Adrenal gland (tissue), 19 donors: ENCODE measurements at places on chromosomes 13 and 19. TPM values are rescaled to one million over a fixed set of nuclear protein-coding genes. Genes with fewer than 3 reads are reported as not detected.

The ACP5 gene
- 6.5 TPM for polyA plus RNA-seq

The USHBP1 gene
- polyA plus RNA-seq, result 0.71 TPM

The IRGC gene
- polyA plus RNA-seq, result not detected

The ZNF536 gene
- polyA plus RNA-seq, result 2.4 TPM

The CYP4F2 gene
- polyA plus RNA-seq, result not detected

The CD209 gene
- polyA plus RNA-seq, result 9.8 TPM

The ZFR2 gene
- polyA plus RNA-seq, result 0.90 TPM

The NLRP7 gene
- polyA plus RNA-seq, result not detected

DNA sequence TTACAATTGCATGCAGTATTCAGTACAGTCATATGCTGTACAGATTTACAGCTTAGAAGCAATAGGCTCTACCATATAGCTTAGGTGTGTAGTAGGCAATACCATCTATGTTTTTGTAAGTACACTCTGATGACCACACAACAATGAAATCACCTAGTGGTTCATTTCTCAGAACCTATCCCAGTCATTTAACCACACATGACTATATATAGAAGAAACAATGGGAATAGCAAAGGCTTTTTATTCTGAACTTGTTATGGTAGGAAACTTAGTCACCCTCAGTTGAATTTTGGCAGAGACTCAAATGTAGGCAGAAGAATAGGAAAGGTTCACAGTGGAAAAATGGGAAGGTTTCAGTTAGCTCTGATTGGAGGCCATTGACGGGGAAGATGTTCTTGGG, 1075.1 kb upstream of the MIR17HG start:
- DNase-seq, result no peak

DNA sequence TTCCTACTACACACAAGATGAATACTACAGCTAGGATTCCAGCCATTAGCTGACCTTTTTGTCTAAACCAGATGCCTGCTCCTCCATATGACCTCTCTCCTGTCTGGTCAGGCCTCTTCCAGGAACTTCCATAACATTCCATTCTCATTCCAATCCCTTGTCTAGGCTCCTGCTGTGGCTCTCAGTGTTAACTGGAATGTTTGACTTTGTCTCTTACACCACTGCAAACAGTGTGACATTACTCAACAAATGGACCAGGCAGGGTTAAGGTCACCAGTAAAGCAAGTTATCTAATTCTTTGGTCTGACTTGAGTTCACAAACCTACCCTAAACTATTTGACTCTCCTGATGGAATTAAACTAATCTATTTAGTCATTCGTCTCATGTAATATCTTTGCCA, 2.1 kb upstream of the GPC6 start:
- DNase-seq, result no peak

GRCh38 chr13:97434397-97435201, 630 bp downstream of the RAP2A start:
- DNase-seq, result peak; percentile 73

DNA sequence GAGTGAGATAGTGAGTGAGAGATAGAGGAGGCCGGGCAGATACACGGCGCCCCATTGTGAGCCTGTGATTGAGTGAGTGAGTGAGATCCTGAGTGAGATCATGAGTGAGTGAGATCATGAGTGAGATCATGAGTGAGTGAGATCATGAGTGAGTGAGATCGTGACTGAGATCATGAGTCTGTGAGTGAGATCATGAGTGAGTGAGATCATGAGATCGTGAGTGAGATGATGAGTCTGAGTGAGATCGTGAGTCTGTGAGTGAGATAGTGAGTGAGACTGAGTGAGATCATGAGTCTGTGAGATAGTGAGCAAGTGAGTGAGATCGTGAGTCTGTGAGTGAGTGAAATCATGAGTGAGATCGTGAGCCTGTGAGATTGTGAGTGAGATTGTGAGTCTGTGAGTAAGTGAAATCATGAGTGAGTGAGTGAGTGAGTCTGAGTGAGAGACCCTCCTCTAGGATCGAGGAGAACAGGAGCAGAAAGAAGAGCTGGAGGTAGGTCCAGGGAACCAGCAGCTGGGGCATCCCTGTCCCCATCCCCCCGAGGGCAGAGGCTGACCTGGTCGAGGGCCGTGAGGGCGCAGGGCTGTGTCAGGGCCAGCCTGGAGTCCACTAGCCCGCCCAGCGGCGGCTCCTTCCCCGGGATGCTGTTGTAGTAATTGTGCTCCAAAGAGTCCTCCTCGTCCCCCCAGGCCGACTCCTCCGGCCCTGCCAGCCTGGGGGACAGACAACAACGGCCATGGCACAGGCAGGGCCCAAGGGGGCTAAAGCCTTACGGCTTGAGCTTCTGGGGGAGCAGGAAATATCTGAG, 25.4 kb upstream of the C2CD4C start:
- DNase-seq, result no peak

GRCh38 chr13:40152145-40152544, 496.7 kb downstream of the COG6 start:
- DNase-seq, result peak; percentile 29

GRCh38 chr13:48184260-48184659, 48.7 kb upstream of the ITM2B start:
- DNase-seq, result no peak

- no peak for DNase-seq
These were observed 3.7 kb downstream of the CD70 start for GRCh38 chr19:6587093-6587820.

- DNase-seq, result no peak
These were observed 173.5 kb downstream of the DNAJC15 start for GRCh38 chr13:43196750-43197370.

- no peak for DNase-seq
These were observed 92.6 kb upstream of the TM9SF2 start for GRCh38 chr13:99408703-99409000.

- no peak for DNase-seq
These were observed 254.3 kb upstream of the SLITRK1 start for GRCh38 chr13:84136582-84136981.

DNA sequence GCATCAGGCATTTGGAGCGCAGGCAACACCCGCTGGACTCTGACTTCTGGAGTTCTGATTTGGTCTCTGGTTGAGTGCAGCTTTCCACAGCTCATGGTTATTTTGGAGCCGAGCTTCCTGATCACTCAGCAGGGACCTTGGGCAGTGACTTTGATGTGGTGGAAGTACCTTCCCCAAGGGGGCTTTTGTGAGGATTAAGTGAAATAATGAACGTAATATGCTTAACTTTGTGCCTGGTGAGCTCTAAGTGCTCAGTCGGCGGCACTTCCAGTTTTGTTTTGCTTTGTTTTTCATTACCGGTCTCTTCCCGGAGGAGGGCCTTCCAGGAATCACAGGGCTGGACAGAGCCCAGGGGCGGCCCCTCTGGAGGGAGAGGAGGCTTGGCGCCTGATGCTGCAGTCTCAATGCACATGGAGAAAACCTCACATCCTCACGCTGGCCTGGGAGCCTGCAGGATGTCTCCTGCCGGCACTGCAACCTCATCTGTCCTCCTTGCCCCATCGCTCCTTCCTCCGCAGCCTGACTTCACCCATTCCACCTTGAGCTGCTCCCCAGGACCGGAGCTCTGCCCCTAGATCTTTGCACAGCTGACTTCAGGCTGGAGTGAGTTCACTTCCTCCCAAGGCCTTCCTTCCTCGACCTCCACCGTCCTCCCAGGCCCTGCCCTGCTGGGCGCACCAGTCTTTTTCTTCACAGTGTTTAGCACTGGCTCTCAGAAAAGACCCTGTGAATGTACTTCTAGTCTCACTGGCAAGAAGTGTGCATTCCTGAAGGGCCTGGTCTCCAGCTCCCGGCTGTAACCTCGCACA, 1.5 kb downstream of the PLEKHF1 start:
- peak; percentile 77 for DNase-seq

GRCh38 chr13:103945836-103946235, 879.6 kb upstream of the SLC10A2 start:
- no peak for DNase-seq

DNA sequence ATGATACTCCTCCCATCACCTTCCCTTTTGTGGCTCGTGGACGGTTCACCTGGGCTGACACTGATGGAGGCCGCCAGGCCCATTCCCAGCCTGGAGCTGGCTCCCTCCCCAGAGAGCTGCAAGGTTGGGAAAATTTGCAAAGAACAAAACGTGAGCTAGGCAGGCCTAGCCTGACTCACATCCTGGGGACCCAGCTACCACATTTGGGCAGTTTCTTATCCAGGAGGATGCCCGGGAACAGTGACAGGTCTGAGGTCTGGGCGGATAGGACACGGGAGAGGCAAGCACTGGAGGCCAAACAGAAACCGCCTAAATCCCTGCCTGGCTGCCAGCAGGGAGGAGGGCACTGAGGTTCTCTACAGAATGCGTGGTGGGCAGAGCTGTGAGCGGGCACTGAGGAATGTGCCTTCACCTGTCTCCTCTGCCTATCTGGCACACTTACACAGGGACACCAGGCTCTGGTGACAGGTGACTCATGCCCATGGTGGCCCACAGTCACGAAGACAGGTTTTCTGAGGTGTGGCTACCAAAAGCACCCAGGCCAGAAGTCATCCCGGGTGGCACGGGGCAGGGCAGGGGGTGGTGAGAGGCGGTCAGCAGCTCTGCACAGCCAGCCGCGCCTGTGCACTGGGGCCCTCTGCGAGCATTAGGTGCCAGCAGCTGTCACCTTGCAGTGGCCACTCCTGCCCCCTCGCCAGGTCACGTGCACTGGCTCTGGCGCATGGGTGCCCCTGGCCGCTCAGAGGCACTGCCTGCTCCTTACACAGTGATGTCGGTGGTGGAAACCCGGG, 23.2 kb downstream of the SH3GL1 start:
- DNase-seq, result no peak

GRCh38 chr13:27295096-27295495, 24.5 kb downstream of the RASL11A start:
- no peak for DNase-seq

DNA sequence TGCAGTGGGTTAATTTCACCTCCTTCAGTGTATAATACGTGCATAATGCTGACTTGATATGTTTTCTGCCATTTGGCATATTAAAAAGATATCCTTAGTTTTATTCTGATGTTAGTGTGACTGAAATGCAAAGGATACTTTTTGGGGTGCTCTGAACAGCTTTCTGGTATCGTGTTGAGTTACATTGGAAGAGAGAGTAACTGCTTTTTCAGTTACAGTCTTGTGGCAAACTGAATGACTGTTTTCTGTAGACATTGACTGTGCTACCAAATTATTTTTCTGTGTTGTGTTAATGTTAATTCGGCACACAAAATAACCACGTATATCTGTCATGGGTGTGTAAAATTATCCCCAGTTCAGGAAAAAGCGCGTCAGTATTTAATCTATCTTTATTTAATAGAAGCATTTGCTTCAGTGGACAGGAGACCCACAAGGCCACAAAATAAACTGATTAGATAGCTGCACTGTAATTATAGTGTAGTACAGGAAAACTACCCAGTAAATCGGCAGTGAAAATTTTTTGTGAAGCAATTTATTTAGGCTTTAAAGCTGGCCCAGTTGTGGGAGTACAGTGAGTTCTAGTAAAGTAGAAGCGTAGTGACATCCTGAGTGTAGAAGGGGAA, 2.5 kb downstream of the URI1 start:
- no peak for DNase-seq

GRCh38 chr19:47058621-47059022, 10.2 kb upstream of the TMEM160 start:
- no peak for DNase-seq

DNA sequence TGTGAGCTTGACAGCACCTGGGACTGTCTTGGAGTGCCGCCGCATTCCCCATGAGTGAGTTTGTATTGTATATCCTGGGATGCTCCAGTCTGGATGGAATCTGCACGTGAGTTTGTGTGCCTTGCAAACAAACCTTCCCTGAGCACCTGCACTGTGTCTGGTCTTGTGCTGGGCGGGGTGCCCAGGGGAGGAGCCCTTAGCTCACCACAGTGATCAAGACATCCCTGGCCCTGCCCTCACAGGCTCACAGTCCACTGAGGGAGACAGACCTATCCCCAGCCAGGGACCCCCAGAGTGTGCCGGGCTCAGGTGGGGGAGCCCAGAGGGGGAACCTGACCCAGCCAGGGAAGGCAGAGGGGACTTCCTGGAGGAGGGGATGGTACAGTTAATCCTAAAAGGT, 1.7 kb upstream of the BCAM start:
- DNase-seq, result no peak

GRCh38 chr19:37950471-37951175, 43.6 kb downstream of the SIPA1L3 start:
- DNase-seq, result no peak

GRCh38 chr13:90238413-90238812, 1109.1 kb upstream of the MIR17HG start:
- DNase-seq, result no peak

DNA sequence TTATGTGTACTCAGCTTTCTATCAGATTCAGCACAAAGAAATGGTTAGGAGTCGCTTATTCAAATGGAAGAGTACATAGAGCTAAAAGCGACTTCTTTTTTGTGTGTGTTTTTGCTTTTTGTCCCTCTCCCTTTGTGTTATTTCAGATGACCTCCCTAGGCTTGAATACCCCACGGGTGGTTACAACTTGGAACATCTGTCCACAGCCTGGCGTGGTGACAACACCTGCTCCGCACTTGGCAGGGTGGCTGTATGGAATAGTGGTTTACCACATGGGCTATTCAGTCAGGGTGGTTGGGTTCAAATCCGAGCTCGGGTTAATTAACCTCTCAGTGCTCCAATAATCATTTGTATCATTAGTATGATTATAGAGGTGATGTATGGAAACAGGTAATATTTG, 151.6 kb upstream of the FREM2 start:
- DNase-seq, result no peak

DNA sequence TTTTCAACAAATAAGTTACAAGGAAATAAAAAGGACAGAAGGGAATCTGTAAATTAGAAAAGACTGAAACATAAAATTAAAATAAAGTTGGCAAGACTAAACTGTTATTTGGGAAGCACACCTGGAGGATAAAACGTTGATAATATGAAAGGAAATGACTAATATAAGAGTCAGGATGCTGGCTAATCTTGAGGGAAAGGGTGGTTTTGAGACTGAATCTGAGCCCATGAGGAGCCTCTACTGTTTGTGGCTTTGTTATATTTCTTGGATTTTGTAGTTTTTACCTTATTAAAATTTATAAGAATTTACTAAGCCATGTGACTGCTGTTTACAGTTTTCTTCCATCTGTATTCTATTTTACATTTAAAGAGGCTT, 718.0 kb upstream of the SPRY2 start:
- no peak for DNase-seq

DNA sequence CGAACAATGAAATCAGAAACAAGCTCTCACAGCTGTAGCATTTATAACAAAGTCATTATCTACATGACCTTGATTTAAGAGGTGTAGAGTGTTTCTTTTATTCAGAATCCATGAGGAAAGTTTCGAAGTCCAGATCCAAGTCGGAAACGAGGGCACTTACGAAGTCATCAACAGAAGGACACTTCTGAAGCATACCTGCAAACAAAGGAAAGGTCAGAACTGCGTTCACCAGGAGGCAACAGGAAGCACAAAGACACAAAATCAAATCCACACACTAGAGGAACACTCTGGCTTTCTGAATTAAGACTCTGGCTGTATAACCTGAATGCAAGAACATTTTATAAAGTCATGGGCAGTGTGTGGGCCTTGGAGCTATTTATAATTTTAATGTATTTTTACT, 158.9 kb downstream of the MIPEP start:
- DNase-seq, result no peak

- no peak for DNase-seq
These were observed 1.2 kb upstream of the MYDGF start for GRCh38 chr19:4671185-4671851.
